ENCODE measurements at places on chromosomes 1 and 21. TPM values are rescaled to one million over a fixed set of nuclear protein-coding genes. Genes with fewer than 3 reads are reported as not detected.

DNA sequence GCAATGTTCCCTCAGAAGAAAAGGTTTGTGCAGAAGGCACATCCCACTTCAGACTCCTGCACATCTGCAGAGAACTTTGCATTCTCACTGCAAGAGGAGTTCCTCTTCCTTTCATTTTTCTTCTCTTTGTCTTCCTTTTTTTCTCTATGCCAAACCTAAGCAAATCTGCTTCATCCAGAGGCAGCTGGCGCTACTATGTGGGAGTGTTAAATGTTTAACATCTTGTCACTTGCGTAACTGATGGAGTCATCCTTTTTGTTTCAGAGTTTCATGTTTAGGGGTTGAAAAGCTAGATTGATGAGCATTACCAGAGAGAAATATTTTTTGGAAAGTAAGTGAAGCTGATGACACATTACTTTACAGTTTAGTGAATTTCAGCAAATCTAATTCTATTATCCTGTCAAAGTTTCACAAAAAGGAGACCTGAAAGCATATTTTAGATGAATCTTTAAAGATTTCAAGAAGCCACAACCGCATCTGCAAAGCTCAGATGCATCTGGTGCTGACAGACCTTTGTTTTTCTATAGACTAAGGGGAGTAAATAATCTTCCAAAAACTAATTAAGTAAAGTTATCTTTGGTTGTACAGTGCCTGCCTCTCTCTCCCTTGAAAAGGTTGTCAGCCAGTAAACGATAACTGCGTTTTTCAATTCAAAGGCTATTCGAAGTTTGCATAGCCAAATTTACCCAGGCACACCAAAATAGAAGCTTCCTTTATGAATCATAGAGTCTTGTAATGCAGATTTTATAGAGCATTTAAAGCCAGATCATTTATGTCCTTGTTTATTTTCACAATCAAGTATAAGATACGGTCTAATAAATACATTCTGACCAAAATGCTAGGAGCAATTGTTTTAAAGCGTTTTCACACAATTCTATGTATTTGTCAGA, 1.2 kb upstream of the LRRC53 start:
- DNase-seq, result no peak

- DNase-seq, result peak; percentile 62
These were observed 98.8 kb upstream of the DUSP10 start for GRCh38 chr1:221840511-221841243.

GRCh38 chr1:229117664-229118300, 153.1 kb upstream of the RAB4A start:
- peak; percentile 87 for DNase-seq

- DNase-seq, result no peak
These were observed 34.7 kb upstream of the CLSTN1 start for GRCh38 chr1:9858293-9859035.

VPS26C gene
- 37.7 TPM for polyA plus RNA-seq

GRCh38 chr1:100896481-100896982, 642 bp downstream of the SLC30A7 start:
- DNase-seq, result peak; percentile 34

FAM3B gene
- polyA plus RNA-seq, result 21.6 TPM

DNA sequence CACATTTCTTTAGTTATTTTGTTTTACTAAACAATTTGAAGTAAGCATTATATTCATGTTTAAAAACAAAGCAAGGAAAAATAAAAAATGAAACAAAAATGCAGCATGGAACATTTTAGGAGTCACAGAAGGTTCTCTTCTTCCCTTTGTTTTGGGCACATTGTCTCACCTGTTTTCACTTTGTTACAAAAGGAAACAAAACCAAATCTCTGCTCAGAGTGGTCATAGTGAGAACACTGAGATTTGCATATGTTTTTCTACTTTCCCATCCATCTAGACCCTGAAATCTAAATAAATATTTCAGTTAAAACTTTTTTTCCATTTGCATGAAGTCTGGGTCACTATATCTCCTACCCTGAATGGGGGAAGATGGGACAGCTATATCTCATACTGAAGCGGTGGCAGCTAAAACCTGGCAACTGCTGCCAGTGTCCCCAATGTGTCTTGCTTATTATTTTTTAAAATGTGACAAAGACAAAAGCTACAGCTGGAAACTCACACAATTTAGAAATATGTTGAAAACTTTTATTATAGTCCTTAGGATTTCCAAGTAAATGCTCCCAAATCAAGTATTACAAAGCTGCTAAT, 3.5 kb downstream of the EXOC8 start:
- DNase-seq, result no peak

ARHGEF16 gene
- polyA plus RNA-seq, result 10.3 TPM

GRCh38 chr1:145977486-145978470, 13.3 kb downstream of the POLR3GL start:
- DNase-seq, result peak; percentile 91

CTXND2 gene
- polyA plus RNA-seq, result 0.15 TPM

DNA sequence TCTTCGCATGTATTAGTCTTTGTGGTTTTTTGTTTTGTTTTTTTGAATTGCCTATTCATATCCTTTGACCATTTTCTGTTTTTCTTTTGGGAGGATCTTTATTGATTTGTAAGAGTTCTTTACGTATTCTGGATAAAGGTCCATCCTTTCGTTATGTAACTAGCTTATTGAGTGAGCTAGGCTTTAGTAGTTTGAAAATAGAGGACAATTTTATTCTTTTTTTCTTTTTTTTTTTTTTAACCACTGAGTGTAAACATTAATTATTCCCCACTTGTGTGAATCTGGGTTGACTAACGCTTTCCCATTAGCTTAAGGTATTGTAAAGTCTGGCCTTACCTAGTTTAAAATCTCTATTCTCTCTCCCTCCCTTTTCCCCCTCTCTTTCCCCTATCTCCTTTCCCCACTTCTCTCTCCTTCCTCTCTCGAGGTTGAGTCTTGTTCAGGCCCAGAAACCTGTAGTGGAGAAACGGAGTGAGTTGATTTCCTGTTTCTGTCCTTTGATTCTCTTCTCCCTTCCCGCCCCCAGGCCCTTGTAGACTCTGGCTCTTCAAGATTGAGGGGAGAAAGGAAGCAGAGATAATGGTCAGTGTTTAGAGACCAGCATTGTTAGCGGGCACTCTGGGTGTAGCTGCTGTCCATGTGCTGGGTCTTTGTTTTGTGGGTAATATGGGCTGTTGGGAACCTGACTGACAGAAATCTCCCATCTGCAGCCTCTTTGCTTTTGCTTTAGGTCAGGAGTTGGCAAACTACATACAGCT, 1.5 kb downstream of the MORC3 start:
- DNase-seq, result peak; percentile 45

- no peak for DNase-seq
These were observed 11.4 kb upstream of the DNASE2B start for GRCh38 chr1:84386716-84387479.

THEM5 gene
- polyA plus RNA-seq, result 0.67 TPM

- DNase-seq, result no peak
These were observed 157.3 kb downstream of the GRIK3 start for GRCh38 chr1:36876990-36877389.
